Transverse colon (tissue), 4 donors: ENCODE measurements at places on chromosomes 12 and 14. TPM values are rescaled to one million over a fixed set of nuclear protein-coding genes. Genes with fewer than 3 reads are reported as not detected.
A peak's percentile ranks its signal among the peaks of the same experiment; 100 is the strongest.

DNA sequence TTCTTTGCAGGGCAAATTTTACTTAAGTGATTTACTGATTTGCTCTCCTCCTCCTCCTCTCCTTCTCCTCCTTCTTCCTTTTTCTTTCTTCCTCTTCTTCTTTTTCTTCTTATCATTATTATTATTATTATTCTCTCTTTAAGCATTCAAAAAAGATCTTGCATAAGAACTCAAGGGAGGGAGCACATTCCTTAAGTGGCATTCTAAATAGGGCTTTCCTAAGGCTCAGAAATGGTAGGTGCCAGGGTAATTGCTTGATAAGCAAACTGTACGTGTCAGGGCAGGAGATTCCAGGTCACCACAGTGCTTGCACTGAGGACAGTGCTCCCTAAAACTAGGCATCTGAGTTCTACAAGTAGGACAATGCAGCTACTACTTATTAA is 92.4 kb downstream of the SPTSSA start:
- no peak for DNase-seq

- DNase-seq: no peak
Observed at GRCh38 chr14:99540196-99541032, 59.2 kb downstream of the CCNK start.

The NDUFA9 gene
- 43.8 TPM for total RNA-seq

GRCh38 chr12:111773801-111774551 is 7.2 kb downstream of the ALDH2 start:
- peak; percentile 85 for DNase-seq

The MTHFD1 gene
- 20.5 TPM for total RNA-seq

The NOXRED1 gene
- 2.2 TPM for total RNA-seq

DNA sequence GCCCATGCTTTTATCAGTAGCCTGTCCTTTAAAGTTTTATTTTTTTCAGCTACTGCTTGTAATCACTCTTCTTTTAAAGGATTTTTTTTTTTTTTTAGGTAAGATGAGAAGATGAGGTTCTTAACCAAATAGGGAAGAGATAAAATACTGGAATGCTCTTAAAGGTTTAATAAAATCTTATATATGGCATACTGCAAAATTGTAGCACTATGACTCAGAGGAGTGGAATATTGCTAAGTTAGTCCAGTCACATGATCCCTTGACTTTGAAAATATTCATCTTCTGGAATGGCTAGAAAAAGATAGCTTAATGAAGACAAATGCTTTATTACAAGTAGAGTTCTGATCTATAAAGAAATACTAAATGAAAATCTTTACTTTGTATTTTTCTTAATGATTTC is 116.6 kb downstream of the NAV3 start:
- no peak for DNase-seq

The SMIM41 gene
- total RNA-seq: 1.5 TPM

- no peak for DNase-seq
Observed at GRCh38 chr12:80777587-80777986, 60.9 kb downstream of the MYF5 start.

- DNase-seq: no peak
Observed at GRCh38 chr14:57492859-57493258, 798 bp downstream of the CCDC198 start.

The SPRING1 gene
- 31.8 TPM for total RNA-seq
